GM23248 (cell line): ENCODE measurements at places on chromosomes 7 and 10.

DNA sequence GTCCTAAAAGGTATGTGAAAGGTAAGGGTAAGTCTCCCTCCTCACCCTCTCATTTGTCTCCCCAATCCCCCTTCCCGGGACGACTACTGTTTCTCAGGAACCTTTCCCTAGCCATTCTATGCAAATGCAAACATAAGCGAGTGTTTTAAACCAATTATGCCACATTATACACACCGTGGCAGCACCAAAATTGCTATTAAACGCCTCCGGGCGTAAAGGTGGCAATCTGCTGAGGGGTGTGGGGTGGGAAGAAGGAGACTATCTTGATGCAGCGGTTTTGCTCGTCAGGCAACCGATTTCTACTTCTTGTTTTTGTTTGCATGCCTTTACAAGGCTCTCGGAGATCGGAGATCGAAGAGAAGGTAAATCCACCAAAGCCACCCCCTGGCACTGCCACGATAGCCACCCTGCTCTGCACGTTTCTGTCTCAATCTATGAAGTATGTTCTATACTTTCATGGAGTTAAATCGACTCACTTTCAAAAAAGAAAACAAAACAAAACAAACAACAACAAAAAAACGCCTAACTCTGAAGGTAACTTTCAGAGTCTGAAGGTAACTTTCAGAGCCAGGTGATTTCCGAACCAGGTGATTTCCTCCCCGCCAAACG is 46.0 kb upstream of the CDK1 start:
- no peak for DNase-seq

GRCh38 chr10:116817780-116818343 is 31.4 kb upstream of the ENO4 start:
- DNase-seq: no peak

DNA sequence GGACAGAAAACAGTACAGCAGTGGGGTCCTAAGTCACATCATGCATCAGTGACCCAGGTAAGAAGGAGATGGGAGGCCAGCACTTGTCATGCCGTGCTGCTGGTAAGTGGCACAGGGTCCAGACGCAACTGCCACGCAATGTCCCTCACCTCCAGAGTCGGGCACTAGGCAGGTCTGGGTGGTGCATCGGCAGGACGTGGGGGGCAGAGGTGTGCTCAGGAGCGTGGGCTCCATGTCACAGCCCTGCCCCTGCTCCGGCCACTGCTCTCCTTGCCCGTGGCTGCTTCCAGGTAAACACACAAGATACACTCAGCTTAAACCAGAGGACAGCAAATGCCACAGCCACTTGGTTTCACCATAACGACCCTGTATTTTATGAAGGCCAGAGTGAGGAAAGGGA is 47.3 kb downstream of the COBL start:
- DNase-seq: no peak

- DNase-seq: no peak
These were observed 318.9 kb downstream of the CXCL12 start for GRCh38 chr10:44065788-44066526.

DNA sequence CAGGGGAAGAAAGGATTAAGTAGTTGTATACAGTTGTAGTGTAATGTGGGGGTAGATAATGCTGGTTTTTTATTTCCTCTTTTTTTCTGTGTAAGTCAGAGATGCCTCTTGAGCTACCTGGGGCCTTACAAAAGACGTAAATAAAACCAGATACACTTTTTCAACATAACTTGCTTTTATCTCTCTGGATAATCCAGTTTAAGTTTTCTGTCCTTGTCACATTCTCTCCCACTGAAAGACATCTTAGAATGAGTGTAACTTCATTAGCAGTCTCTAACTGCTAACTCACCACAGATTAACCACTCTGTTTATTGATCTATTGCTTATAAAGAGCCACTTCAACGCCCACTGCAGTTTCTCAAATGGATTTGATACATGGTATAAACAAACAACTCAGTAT is 64.1 kb upstream of the LRRN3 start:
- no peak for DNase-seq

DNA sequence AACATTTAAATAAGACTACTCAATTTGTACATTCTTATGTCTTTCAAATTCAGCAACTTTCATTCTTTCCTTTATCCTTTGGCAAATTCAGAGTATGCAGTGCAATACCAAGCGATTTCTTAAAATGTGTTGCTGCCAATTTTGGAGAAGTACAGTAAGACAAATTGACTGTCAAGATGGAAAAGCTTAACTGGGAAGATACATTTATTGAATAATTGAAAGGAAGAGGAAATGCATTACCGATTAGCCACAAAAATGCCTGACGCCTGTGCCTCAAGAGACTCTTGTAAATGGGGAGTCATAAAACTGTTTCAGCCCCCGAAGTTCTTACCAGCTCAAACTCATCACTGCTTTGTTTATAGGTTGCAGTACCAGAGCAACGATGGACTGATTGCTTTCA is 373.3 kb upstream of the GALNT17 start:
- DNase-seq: peak; percentile 10

GRCh38 chr7:101094791-101095375 is 9.6 kb downstream of the TRIM56 start:
- DNase-seq: peak; percentile 74

DNA sequence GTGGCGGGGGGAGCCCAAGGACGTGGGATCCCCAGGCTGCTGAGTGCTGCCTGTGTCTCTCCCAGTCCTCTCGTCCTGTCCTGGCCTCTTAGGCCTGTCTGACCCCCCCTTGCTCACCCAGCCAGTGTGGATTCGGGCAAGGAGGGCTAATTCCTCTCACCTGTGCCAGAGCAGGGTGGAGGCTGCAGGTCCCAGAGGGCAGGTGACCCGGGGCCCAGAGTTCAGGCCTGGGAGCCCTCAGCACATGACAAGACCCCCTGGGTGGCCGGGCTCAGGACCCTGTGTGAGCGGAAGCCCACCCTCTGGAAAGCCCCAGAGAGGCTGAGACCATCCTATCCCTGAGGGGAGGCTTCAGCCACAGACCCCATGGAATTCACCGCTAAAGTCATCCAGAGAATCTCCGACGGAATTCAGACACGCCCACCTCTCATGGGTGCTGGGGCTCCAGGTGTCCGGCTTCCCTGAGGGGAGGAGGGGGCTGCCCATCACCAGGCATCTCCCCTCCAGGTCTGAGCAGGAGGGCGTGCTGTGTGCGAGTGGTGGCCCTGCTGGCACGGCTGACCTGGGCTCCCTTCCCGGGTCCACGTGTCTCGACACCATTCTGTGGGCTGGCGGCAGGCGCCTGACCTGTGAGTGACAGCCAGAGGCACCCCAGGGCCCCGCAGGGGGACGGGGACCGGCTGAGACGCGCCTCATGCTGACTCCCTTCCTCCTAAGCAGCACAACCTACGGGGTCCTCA is 5.0 kb downstream of the KNDC1 start:
- no peak for DNase-seq

GRCh38 chr7:101575721-101576120 is 53.4 kb downstream of the MYL10 start:
- DNase-seq: peak; percentile 21

DNA sequence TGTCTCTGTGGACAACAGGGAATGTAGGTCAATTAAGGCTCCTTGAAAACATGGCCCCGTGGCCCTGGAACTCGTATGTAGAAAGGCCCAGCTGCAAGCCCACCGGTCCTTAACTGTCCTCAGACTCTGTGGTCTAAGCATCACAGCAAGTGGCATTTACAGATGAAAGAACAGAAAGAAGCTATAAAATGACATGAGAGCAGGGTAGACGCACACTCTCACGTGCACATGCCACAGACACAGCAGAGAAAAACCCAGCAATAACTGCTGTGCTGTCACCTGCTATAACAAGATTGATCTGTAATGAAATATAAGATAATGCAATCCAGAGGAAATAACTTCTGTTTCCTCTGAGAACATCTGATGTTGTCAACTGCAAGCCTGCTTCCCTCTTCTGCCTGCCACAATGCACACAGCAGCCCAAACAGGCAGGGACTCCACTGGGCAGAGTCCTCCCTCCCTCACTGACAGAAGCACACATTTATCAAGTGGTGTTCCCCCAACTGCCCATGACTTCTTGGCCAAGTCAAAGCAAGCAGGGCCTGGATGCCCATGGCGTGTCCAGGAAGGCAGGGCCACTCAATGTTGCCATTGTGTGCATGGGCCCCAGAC is 63.9 kb downstream of the GFRA1 start:
- no peak for DNase-seq

- DNase-seq: peak; percentile 61
These were observed 13.9 kb downstream of the RHBDD2 start for GRCh38 chr7:75892634-75893272.

DNA sequence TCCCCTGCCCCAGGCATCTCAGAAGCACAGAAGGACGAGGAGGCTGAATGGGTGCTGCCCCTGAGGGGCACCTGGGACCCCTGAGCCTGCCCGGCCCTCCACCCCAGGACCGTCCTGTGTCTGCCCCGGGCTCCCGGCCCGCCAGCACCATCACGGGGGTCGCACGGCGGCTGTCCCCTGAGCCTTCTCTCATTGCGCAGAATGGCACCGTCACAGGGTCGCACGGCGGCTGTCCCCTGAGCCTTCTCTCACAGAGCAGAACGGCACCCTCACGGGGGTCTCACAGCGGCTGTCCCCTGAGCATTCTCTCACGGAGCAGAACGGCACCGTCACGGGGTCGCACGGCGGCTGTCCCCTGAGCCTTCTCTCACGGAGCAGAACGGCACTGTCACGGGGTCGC is 31.5 kb downstream of the FAM20C start:
- no peak for DNase-seq

GRCh38 chr10:74314166-74314565 is 163.1 kb downstream of the ADK start:
- DNase-seq: peak; percentile 45

DNA sequence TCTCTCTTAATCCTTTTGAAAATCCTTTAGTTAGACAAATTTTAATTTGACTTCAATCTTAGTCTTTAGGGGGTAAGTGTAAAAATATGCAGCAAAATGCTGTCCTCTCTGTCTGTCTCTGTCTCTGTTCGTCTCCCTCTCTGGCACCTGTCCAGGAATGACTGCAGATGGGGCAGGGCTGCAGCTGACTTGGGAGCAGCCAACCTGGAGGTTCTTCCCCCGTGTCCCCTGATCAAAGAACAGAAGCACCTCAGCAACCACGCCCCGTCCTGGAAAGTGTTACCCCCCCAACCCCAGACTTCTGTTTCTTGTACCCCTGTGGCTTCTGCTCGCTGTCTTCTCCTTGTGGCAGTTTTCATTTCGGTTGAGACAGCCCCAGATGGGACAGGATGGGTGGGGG is 141.6 kb upstream of the NPS start:
- no peak for DNase-seq

- no peak for DNase-seq
These were observed 37.5 kb downstream of the PDK4 start for GRCh38 chr7:95558864-95559263.

- peak; percentile 24 for DNase-seq
These were observed 891.5 kb upstream of the CELF2 start for GRCh38 chr10:10126218-10126617.
